GM12878 (cell line): ENCODE measurements at places on chromosomes 7 and 10.

DNA sequence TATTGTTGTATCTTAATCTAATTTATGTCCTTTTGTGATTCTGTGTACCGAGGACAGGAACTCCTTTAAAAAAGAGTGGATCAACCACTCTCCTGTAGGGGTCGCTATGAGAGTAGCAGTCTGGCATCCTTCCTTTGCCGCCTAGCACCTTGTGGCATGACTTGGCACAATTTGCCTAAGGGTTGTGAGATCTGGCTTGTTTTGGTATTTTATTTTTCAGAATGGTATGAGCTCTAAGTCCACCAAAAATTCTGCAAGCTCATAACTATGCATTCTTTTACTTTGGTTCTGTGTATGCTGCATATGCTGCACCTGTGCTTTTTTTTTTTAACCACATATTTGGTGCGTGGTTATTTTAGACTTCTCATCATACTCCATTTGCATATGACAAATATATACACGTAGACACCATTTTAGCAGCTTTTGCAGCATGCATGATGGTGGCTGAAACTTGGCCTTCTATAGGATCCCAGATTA is 112.8 kb downstream of the CDK14 start:
- peak; percentile 67 for DNase-seq

GRCh38 chr7:132666071-132666773 is 90.0 kb upstream of the PLXNA4 start:
- no peak for DNase-seq

DNA sequence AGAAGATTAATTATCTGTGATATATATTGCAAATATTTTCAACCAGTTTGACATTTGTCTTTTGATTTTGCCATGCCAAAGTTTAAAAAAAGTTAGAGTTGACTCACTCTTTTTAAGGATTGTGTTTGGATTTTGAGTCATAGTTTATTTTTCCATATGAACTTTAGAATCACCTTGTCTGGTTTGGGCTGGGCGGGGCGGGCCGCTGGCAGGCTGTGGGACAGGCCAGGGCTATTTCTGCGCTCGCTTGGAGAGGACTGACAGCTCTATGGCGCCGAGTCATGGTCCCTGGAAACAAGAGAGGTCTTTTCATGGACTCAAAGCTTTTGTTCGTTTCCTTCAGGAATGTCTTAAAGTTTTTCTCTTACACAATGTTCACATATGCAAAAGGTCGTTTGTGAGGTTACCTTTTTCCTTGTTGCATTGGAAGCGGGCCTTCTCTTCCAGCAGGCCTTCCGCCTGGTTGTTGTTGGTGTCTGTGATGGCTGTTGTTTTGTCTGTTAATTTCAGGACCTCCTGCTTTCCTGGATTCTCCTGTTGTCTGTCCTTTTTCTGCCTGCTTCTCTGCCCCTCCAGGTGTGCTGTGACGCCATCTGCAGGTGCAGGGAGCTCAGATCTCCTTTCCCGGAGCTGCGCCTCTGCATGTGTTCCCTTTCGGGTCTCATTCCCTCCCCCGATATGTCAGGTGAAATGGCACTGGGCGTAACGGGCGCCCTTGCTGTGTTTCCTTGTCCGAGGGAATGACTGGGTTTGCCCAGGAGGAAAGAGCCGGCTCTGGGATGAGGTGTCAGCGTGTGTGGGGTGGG is 53.8 kb downstream of the INPP5A start:
- DNase-seq = no peak

DNA sequence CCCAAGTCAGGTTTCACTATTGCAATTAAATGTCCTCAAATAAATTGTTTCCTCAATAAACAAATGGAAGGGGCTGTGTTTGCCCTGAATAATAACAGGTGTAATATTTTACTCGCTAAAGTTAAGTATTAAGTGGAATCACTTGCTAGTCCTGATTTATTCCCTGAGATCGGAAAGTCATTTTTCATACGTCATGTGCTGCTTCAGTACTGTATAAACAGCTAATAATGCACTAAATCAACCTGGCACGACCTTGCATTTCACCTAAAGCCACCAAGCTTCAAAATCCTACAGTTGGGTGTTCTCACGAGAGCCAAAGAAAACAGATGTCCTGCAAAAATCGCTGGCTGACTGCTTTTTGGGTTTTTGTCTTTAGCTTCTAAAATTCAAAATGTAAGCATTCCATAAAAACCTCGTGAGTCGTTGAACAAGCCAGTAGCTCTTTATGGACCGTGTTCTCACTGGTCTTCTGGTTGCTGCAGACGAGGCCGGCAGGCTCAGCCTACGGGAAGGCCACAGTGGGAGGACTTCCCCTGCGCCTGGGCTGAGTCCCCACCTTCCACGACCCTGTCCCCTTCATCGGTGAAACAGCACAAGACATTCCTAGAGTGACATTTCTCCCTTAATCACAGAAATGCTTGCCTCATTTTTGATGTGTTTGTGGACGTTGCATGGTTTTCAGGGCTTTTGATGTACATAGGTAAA is 17.9 kb upstream of the MNX1 start:
- no peak for DNase-seq

- DNase-seq = no peak
Measured at GRCh38 chr7:102300643-102301221, 14.1 kb downstream of the SH2B2 start.

GRCh38 chr10:124353896-124354295 is 64.8 kb downstream of the OAT start:
- no peak for DNase-seq

GRCh38 chr10:11712744-11713143 is 29.4 kb upstream of the ECHDC3 start:
- DNase-seq = no peak

DNA sequence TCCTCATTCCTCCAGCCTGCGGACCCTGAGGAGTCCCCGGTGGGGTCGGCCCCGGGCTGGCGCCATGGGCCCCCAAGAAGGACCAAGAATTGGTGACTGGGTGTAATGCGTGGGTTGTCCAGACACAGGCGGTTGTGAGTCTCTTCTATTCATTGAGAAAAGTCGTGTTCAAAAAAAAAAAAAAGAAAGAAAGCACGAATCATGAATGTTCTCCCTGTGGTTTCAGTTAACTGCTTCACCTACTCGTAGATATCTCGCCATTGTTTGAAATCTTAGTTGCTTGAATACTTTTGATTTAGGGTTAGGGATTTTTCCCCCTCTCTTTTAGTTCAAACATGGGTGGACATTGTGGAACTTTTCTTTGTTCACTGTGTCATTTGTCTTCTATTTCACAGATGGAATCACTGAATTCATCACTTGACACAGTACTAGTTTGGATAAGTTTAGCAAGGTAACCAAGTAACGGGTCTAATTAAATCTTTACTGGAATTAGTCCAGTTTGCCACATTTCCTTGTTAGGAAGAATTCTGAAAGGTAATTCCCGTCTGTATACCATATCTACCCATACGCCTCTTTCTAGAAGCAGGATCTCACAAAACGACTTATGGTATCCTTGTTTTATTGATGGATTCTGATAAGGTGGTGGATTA is 775 bp downstream of the STARD3NL start:
- no peak for DNase-seq

DNA sequence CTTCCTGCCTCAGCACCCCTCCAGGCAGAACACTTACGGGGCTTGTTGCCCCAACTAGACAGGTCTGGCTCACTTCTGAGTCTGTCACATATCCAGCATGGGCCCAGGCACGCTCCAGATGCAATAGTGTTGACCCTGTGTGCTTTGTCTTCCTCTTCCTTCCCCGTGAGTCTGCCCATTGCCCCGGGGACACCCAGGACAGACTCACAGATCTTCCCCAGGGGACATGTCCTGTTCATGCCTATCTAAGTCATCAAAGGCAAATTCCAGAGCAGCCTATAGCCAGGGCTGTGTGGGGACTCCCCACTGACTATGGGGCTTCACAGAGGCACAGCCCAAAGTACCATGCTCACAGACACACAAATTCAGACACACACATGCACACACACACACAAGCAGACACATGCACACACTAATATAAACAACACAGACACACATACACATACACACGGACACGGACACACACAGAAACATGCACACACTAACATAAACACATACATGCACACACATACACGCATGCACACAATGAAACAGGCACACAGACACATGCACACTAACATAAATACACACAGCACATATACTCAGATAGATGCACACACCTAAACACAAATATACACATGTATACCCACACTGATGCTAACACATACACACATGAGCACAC is 175.8 kb downstream of the KCNMA1 start:
- DNase-seq = no peak

DNA sequence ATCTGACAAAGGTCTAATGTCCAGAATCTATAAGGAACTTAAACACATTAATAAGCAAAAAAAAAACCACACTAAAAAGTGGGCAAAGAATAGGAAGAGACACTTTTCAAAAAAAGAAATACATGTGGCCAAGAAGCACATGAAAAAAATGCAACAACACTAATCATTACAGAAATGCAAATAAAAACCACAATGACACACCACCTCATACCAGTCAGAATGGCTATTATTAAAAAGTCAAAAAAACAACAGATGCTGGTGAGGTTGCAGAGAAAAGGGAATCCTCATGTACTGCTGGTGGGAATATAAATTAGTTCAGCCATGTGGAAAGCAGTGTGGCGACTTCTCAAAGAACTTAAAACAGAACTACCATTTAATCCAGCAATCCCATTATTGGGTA is 119.0 kb downstream of the LMBR1 start:
- DNase-seq = no peak

DNA sequence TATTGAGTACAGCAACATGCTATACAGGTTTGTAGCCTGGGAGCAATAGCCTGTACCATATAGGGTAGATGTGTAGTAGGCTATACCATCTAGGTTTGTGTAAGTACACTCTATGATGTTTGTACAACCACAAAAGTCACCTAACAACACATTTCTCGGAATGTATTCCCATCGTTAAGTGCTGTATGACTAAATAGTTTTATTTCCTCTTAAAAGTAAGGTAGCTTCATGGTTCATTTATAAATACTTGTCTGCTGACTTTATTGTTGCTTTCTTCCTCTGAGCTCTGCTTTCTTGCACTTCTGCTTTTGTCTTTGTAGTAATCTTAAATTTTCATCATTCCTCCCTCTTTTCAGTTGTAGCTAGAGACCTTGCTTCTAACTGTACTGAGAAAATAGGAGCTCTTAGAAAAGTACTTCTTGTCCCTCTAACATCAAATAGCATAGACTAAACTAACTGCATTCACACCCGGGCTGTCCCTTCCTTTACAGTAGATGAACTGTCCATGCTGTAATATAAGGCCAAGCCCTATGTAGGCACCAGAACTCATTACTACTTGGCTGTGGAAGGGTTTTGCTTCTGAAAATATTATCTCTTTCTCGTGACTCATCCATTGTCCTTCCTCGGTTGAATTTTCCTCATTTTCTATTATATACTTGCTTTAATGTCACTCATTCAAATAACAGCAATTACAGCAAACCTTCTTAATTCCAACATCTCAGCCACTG is 55.4 kb upstream of the FAM3C start:
- DNase-seq = no peak

GRCh38 chr7:95491634-95492314 is 6.0 kb downstream of the ASB4 start:
- DNase-seq = no peak

DNA sequence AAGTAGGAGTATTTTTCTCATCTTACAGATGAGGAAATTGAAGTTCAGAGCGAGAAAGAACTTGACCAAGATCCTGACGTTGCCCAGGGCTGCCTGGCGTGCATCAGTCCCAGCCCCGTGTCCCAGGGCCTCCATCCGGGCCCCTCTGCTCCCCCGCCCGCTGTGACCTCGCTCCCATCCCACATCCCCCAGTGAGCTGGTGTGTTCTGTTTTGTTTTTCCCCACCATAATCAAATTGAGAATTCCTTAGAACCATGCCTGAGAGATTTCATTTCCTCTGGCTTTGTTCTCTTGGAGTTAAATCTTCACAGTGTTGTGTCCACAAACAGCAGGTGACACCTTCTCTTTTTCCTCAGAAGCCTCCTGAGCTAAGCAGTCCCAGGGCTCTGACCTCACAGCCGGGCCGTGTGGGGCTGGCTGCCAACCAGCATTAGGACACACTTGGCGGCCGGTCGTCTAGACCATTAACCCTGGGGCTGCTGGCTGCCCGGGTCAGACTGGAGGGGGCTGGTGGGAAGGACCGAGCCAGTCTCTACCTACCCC is 44.3 kb downstream of the PFKP start:
- no peak for DNase-seq

- DNase-seq = no peak
Measured at GRCh38 chr10:124305984-124306383, 112.7 kb downstream of the OAT start.

DNA sequence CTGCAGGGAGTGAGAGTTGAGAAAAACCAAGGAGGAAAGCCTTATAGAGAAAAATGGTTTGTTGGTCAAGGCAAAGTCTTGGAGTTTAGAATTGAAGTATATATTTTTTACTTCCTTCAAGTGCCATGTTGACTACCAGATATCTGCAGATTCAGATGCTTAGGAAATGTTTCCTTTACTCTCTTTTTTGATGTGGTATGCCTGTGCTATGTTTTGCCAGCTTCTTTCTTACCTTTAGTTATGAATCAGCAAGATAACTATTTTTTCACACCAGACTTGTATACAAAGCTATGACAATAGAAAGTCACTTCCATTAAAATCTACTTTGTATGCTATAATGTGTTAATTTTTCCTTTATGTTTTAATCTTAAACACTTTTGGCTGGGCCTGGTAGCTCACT is 3.6 kb downstream of the R3HCC1L start:
- DNase-seq = no peak

- no peak for DNase-seq
Measured at GRCh38 chr7:31408140-31408729, 67.7 kb upstream of the NEUROD6 start.

DNA sequence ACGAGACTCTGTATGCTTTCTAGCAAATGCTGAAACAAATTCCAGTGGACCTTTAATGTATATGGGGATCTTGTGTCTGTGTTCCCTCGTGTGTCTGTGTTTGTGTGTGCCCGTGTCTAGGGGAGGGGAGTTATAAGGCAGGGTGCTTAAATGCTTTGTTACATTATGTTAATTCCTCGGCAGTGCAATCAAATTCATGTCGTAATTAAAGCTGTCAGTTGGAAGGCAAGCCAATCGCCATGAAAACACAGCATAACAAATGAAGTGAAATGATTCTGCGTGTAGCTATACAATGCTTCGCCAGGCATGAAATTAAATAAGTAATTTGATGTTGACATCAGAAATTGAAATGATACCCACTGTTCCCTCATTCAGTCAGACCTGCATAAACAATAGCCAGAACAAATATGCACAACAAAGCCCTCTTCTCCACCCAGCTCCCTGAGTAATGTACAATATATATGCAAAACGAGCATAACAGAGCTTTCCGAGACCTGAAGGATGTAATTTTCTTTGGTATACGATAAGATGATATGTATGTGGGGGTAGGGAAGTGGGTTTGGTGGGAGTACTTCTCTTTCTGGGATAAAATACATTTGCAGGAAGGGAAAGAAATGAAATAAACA is 534.1 kb downstream of the AUTS2 start:
- no peak for DNase-seq

GRCh38 chr7:84482476-84482875 is 287.9 kb upstream of the SEMA3A start:
- no peak for DNase-seq
